SW480 (cell line): ENCODE measurements at places on chromosomes 5 and 9.
A peak's percentile ranks its signal among the peaks of the same experiment; 100 is the strongest.

- DNase-seq: no peak
Observed at GRCh38 chr5:44387921-44388320, 1.3 kb downstream of the FGF10 start.

- peak; percentile 60 for DNase-seq
Observed at GRCh38 chr5:71938895-71939294, 168.4 kb upstream of the MAP1B start.

DNA sequence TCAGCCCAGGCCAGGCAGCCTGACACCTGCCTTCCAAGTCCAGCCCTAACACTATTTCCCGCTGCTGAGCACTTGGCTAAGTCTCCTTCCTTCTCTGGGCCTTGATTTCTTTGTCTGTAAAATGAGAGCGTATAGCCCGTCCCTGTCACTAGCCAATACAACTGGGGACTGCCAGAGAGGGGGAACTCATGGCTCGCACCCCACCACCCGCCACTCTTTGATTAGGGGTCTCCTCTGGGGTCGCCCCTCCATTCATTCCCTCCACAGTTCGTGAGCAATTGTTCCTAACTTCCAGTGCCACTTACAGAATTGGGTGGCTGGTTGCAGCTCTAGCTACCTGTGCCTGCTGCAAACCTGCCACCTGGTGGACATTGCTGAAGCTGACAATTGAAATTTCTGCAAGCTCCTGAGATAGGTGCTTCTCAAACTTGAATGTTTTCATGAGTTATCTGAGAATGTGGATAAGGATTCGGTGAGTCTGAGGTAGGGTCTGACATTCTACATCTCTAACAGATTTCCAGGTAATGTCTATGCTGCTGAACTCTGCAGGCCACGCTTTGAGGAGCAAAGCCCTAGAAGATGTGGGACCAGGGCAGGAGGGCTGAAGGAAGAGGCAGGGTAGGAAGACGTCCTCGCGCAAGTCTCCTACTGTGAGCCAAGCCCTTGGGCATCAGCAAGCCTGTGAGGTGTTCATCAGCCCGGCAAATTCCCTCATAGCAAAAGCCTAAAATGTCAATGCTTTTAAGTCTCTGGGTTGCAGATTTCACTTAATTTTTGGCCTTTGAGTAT, 13.3 kb upstream of the RECK start:
- peak; percentile 62 for DNase-seq

DNA sequence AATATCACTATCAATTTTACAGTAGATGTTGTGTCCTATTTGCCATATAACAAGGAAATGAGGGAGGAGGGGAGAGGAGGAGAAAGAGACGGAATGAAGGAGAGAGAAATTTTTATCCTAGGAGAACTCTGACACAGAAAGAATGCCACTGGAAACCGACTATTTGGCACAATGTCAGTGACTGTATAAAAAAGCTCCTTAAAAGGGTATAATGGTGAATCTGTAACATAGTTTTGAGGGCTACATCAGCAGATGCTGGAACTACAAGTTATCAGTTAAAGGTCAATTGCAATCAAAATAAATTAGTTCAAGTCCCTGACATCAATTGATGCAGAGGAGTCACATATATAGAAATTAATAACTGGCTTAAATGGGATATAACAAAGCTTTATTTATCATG, 5.7 kb downstream of the EDIL3 start:
- DNase-seq: no peak

DNA sequence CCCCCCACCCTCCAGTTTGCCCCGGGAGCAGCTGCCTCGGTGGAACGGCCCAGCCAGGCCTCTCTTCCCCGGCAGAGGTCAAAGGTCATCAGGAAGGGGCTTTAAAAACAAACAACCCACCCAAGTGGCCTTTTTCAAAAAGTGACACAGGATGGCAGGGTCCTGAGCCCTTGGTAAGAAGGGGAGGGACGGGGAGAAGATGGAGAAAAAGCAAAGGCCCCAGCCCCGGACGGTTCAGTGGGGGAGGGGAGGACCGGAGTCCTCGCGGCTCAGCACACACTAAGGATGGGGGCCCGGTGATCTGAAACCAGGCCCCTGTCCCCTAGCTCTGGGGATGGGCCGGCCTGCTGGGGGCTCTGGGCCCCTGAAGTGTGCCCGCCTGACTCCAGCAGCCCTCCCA, 1.1 kb downstream of the PRRX2 start:
- no peak for DNase-seq

- DNase-seq: no peak
Observed at GRCh38 chr5:130805648-130806047, 359.4 kb downstream of the HINT1 start.

DNA sequence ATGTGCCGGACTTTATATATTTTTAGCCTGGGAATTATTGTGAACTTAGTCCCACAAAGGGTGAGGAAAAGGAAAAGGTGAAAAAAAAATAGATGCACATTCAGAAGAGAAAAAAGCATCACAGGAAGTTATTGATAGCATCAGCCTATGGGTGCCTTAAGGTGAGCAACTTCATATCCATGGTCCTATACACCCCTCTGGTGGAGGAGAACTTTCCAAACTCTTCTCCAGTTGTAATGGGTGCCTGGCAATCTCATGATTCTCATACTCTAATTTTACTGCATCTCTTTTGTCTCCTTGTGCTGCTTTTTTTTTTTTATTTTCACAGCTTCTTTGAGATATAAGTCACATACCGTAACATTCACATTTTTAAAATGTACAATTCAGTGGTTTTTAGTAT, 107.4 kb downstream of the JAKMIP2 start:
- DNase-seq: peak; percentile 32

- no peak for DNase-seq
Observed at GRCh38 chr5:74945561-74946165, 79.5 kb upstream of the FAM169A start.

DNA sequence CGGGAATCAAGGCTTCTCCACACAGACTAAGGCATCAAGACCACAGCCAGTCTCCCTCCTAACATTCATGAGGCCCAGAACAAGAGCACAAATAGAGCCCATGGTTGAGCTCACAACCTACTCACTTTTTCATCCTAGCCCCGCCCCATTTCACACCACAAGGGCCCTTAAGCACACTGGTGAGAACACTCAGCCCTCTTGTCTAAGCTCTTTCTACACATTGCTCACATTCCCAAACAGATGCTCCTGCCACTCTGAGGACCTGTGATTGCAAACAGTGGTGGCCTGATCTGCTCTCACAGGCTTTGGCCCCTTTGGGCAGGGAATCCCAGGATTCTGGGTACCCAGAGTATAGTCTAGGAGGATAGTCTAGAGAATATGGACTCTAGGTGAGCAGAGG, 54.0 kb downstream of the FEM1C start:
- DNase-seq: no peak

- no peak for DNase-seq
Observed at GRCh38 chr5:56342616-56343015, 109.5 kb upstream of the ANKRD55 start.

- no peak for DNase-seq
Observed at GRCh38 chr5:68112658-68113057, 102.9 kb upstream of the PIK3R1 start.

DNA sequence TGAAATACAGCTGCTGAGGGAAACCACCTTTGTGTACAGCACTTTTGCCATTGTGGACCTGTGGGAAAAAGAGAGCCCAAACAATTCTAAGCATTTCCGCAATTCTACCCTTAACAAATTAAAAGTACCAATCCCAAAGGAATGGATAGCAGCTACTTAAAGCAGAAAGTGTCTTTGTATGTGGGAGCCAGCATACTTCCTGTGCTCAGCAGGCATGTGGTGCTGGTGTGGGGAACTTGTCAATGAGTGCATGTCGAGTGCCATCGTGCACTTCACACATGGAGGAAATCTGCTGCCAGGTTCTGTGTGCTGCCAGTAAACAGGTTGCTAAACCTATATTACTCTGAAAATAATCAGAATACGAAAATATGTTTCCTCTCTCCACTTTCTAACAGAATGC, 399.0 kb downstream of the LRRC70 start:
- no peak for DNase-seq

GRCh38 chr9:105127863-105128220, 116.6 kb upstream of the SLC44A1 start:
- no peak for DNase-seq

- DNase-seq: no peak
Observed at GRCh38 chr5:37448941-37449340, 69.8 kb downstream of the WDR70 start.

- no peak for DNase-seq
Observed at GRCh38 chr5:52814352-52815148, 26.8 kb downstream of the ITGA1 start.

- no peak for DNase-seq
Observed at GRCh38 chr9:69474821-69475220, 149.8 kb downstream of the ENTREP1 start.

GRCh38 chr5:54403885-54404416, 51.5 kb upstream of the HSPB3 start:
- DNase-seq: no peak

- DNase-seq: no peak
Observed at GRCh38 chr5:55219770-55220169, 7.3 kb downstream of the MCIDAS start.

DNA sequence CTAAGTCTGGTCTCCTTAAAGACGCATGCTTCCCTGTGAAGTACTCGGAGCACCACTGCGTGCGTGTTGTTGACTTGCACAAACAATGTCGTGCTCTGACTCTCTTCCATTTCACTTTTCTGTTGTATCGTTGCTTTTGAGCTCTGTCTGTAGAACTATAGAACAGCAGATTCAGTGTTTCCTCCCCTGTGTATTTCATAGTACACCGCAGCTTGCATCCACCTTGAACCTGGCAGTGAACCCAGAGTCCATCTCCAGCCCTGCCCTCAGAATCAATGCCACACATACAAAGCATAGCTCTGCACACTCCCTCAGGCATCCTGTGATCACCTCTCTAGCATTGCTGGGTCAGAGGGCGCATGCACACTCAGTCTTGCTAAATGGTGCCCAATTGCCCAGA, 37.2 kb upstream of the ADAMTS2 start:
- no peak for DNase-seq

DNA sequence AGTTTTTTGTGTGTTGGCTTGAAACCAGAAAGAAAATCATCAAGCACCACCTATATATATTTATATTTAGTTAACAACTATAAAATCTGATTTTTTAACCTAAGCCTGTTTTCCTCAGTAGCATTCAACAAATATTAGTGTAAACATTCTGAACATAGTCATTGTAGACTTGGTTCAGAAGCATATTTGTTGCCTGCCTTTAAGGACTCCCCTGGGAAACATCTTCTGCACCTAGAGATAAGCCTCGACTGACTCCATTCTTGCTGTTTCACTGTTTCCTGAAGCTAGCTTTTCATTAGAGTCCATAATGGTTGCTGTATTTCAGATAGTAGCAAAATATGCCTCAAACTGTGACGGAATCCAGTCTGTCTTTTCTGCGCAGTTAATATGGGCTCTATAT, 123.5 kb downstream of the TRIO start:
- no peak for DNase-seq

- no peak for DNase-seq
Observed at GRCh38 chr9:94643176-94643575, 3.9 kb upstream of the FBP1 start.

DNA sequence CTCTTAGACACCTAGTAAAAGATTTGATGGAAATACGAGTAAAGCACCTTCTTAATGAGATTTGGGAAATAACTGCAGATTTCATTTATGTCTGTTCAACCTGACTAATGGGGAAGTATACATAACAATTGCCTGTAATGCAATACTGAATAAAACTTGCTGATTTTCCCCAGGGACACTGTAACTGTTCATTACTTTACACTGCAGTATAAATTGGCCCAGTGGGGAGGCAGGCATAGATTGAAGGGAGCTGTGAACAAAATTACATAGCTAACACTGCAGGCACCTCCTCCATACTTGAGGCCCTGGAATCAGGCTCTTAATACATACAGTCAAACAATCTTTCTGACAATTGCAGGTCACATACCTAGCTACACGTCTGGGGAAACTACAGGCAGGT, 216.2 kb downstream of the PTPRD start:
- DNase-seq: no peak

GRCh38 chr5:158905281-158905680, 194.4 kb downstream of the EBF1 start:
- DNase-seq: no peak
